Stimulated activated CD8-positive, alpha-beta memory T cell treated with anti-CD3 and anti-CD28 coated beads, Interleukin-15, amount 100 ng/mL, for 48 hours (primary cell): ENCODE measurements at places on chromosomes 1 and 21.

GRCh38 chr1:22805672-22806038, 95.0 kb downstream of the EPHB2 start:
- DNase-seq: no peak

GRCh38 chr1:31460027-31460426, 47.0 kb downstream of the SERINC2 start:
- no peak for DNase-seq

DNA sequence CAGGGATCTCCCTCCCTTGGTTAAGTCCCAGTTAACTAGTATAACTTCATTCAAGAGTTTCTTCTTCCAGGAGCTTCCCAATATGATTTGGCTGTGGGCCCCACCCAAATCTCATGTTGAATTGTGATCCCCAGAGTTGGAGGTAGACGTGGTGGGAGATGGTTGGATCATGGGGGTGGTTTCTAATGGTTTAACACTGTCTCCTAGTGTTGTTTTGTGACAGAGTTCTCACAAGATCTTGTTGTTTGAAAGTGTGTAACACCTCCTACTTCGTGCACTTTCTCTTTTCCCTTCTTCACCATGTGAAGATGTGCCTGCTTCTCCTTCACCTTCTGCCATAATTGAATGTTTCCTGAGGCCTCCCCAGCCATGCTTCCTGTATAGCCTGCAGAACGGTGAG, 251.8 kb upstream of the FGGY start:
- DNase-seq: no peak

GRCh38 chr1:4170548-4171340, 270.7 kb upstream of the C1orf174 start:
- no peak for DNase-seq
